Activated CD4-positive, alpha-beta memory T cell treated with anti-CD3 and anti-CD28 coated beads, Interleukin-2, amount 10 ng/mL, durations not matched to agents 7 days and 5 days (primary cell): ENCODE measurements at places on chromosomes 5 and 9.
A peak's percentile ranks its signal among the peaks of the same experiment; 100 is the strongest.

DNA sequence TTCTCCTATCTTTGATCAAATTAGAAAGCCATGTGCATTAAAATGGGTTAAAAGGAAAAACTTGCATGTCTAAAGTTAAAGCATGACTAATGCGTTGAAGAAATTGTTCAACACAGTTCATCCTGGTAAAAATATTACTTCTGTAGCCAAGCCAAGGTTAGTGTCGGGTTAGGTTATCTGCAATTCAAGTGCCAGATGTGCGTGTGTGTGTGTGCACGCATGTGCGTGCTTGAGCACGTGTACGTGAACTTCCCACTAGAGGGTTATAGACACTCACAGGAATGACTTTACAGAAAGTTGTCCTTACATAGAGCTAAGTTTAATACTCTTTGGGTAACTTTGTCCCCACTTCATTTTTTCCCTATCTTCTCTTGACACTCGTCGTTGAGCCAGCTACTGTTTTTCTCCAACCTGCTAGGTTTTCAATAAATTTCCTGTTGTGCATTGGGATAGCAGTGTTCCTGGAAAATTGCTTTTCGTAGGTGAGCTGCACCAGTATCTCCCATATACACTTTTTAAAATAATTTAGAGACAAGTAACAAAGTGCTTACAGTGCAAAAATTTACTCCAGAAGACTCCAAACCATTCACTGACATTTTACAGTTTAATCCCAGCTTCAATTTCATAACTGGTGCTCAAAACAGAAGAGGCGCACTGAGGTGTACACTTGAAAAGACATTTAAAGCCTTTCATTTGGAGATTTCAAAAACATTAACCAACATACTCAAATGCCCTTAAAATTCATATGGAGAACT lies 353.8 kb downstream of the NFIB start:
- no peak for DNase-seq

GRCh38 chr5:66002415-66002814 lies 76.0 kb downstream of the ERBIN start:
- DNase-seq = no peak

DNA sequence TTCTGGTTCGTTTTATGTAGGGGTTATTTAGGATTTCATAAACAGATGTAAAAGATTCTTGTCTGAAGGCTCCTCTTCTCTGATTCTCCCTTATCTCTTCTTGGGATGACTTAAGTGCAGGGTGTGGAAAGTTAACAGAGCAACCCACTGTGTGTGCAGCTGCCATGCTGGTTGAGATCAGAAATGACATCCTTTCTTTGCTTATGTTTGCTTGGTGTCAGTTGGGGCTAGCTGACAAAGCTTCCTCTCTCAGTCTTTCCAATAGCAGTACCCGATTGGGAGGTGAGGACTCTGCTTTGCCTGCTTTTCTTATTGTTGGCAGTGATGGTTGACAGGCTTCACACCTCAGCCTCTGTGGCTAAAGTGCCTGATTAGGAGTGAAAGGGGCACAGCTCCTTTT lies 26.5 kb downstream of the OGN start:
- DNase-seq = no peak

GRCh38 chr9:137975527-137975913 lies 97.9 kb downstream of the CACNA1B start:
- no peak for DNase-seq

- DNase-seq = no peak
Observed at GRCh38 chr5:88488130-88488529, 219.5 kb upstream of the TMEM161B start.

DNA sequence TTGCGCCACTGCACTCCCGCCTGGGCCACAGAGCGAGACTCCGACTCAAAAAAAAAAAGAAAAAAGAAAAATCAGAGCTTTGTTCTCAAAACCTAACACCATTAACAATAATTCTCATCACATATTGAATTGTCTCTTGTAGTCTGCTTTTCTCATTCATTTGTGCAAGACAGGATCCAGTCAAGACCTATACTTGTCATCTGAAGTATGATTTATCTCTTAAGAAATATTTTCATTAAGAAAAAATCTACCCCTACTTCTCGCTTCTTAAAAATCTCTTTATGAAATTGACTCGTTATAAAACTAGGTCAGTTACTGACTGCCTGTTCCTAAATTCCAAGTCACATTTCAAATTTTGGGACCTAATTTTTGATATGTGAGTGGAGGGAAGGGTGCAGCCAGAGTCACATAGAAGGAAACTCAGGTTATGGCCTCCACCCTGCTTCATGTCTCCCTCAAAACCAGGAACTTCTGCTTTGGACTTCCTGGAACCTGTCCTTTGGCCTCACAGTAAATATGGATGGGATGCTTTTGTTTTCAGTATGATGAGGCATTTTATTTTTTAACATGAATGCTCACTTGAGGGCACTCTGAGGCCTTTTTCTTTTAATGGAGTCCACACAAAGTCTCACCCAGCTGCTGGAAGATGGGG lies 18.9 kb downstream of the ZNF169 start:
- no peak for DNase-seq

DNA sequence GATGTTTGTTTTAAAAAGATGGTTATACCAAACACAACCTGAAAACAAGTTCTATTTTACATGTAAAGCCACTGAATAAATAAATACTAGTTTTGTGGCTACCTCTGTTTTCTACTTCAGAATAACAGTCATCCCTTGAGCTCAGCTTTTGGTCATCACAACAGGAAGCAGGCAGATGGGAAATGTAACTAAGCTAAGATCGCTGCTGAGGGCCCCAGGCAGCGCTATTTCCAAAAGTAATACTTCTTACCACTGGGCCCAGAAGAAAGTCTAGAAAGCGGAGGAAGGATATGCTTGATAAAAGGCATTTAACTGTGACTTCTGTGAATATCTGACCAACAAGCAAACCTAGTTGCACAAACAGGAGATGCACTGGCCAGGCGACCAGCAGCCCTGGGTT lies 61.4 kb downstream of the SERINC5 start:
- DNase-seq = no peak

GRCh38 chr9:117549444-117549843 lies 134.6 kb upstream of the ASTN2 start:
- DNase-seq = no peak

DNA sequence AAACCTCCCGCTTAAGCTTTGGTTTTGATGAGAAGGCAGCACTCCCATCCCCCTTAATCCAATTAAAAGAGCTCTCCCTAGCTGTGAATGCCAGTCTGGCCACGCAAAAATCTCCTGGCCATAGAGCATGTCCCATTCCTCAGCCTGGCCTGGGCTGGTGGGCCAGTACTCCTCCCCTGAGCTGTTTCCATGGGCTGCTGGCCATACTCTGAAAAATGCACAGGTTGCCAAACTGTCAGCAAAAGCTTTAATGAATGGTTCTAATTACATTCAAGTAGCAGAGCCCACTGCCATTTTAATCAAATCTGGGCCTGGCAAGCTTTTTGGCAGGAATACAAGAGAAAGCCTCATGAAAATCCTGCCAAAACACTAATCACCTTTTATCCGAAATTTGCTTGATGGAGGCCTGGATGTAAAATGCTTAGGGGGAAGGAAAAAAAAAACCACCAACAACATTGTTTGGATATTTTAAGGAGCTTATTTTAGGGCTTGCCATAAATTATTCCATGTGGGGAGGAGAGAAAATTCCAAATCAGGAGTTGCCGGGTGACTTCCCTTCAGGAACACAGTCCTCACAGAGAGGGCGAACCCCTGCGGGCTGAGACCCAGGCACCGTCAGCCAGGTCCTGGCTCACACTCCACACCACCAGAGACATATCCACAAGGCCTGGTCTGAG lies 243.3 kb downstream of the SEC61B start:
- no peak for DNase-seq

- no peak for DNase-seq
Observed at GRCh38 chr9:109115931-109116526, 3.7 kb downstream of the TMEM245 start.

DNA sequence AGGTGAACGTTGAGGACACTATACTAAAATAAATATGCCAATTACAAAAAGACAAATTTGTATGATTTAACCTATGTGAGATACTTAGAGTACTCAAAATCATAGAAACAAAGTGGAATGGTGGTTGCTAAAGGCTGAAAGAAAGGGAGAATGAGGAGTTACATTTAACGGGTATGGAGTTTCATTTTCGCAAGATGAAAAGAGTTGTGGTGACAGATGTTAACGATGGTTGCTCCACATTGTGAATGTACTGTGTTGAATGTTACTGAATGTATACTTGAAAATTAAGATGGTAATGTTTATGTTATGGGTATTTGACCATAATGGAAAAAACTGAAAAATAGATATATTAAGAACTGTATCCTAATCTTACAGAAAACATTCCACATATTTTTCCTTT lies 51.3 kb upstream of the MOCS2 start:
- DNase-seq = no peak

DNA sequence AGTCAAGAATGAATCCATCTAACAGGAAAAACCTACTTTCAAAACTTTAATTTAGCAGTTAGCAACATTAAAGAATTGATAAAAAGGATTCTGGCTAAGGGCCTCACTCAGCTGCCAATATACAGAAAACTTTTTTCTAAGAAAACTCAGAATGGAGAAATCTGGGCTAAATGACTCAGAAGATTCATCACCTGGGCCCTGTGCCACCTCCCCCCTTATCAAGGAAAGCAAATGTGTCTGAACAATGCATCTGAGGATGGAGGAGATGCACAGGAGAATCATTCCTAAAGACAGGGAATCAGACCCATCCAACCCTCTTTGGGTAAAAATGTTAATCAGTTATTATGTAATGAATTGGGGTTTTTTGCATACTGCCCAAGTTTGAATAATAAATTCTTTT lies 592.0 kb upstream of the DMAC1 start:
- DNase-seq = no peak

- DNase-seq = peak; percentile 22
Observed at GRCh38 chr9:32431940-32432555, 47.6 kb downstream of the ACO1 start.

DNA sequence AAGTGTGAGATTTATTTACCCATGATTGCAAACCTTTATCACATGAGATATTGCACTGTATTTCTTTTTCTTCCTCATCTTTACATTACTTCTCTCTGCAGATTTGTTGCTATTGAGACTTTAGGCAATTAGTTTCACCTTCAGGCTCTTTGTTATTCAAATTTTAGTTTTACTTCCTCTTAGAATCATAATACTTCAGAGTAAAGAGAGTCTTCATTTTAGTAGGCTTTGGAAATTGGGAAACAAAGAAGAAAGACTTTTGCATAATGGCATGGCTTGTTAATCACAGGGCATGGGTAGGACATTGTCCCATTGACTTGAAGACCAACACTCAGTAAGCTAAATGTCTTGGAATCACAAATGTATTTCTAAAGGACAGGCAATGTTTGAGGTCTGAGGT lies 1.2 kb upstream of the PCDHGA5 start:
- DNase-seq = no peak

DNA sequence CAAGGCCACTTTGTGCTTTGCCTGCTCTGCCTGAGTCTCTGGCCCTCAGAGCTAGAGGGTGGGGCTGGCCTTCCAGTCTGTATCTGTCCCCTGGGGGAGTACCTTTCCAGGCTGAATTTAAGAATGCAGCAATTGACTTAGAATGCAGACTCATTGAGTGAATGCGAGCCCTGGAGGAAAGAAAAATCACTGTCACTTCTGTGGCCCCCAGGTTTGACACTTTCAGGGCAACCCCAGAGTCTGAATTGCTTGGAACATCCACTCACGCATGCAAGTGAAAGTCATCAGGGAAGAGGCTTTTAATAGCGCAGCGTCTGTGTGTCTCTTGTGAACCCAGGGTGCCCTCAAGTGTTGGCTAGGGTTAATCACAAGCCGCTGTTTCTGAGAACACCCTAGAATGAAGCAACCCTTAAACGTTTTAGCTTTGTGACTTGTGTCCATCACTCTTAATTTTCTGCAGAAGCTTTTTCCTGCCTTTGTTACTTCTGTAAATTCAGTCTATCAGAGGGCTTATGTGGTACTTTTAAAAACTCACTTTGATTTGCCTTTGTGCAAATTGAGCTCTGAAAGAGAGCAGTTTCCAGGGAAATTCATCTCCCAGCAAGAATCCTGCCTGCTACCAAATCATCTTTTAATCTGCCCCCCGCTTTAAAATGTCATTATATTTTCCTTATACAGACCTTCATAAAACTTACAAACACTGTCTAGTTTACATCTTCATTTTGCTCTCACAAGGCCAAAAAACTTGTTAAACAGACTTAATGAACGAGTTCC lies 146.8 kb upstream of the IQGAP2 start:
- DNase-seq = peak; percentile 75

DNA sequence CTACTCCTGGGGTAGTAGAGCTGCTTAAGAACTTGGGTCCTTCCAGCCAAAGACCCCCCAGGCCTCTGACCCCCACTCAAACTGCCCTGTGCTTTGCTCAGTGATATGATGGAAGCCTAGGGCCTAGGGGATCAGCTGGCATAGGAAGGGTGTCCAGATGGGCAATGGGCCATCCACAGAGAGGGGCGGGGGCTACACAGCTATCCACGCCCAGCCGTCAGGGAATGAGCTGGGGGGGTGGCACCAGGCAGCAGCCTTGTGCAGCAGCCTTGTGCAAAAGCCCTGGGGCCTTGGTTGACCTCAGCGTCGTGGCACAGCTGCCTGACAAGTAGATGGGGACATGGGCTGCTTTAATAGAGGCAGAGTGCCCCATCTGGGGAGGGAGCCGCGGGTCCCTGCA lies 43.2 kb downstream of the DAB2IP start:
- no peak for DNase-seq

GRCh38 chr9:127874301-127875221 lies 2.9 kb downstream of the AK1 start:
- no peak for DNase-seq

GRCh38 chr5:53882676-53883031 lies 322.2 kb downstream of the NDUFS4 start:
- no peak for DNase-seq

DNA sequence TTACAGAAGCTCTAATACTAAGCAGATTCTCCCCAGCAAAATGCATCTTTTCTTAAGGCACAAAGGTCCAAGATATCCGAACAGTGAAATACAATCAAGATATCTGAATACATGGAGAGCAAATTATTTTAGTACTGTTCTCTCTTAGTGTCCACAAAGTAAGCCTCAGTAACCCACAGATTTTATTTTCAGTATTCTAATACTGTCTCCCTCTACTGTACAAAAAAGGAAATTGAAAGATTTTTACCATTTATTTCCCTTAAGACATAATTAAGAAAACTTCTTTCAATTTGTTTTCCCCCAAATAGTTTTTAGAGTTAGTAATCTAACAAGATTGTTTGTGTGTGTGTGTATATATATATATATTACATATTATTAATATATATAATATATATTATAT lies 24.7 kb upstream of the NOL6 start:
- DNase-seq = no peak

DNA sequence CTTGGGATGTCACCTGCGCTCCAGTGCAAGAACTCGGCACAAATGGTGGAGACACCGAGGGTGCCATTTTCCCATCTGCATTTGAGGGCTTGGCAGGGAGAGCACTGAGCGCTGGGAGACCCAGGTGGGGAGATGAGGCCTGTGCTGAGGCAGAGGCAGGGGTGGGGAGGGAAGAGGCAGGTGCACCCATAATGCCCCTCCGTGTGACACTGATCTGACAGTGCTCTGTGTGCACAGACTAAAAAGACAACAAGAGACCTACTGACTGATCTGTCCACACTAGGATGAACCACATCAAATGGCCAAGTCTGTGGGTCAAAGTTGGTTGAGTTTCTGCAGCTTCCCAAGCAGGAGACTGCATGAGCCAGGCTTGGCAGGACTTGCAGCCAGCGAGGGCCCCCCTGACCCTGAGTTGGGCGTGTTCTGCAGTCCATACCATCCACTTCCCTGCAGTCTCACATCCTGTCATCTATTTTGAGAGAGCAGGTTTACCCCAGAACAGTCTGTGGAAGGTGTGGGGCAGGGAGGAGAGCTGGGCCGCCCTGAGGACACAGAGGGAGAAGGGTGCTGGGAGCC lies 41.9 kb downstream of the NEK6 start:
- DNase-seq = no peak

GRCh38 chr5:142320851-142321560 lies 3.8 kb downstream of the SPRY4 start:
- DNase-seq = no peak
